Dorsolateral prefrontal cortex (tissue), 122 donors: ENCODE measurements at places on chromosomes 16 and 17. TPM values are rescaled to one million over a fixed set of nuclear protein-coding genes. Genes with fewer than 3 reads are reported as not detected.
A peak's percentile ranks its signal among the peaks of the same experiment; 100 is the strongest.

- DNase-seq, result no peak
Measured at GRCh38 chr17:14712611-14713021, 411.7 kb downstream of the HS3ST3B1 start.

- no peak for DNase-seq
Measured at GRCh38 chr16:30346286-30346685, 8.8 kb downstream of the CD2BP2 start.

DNA sequence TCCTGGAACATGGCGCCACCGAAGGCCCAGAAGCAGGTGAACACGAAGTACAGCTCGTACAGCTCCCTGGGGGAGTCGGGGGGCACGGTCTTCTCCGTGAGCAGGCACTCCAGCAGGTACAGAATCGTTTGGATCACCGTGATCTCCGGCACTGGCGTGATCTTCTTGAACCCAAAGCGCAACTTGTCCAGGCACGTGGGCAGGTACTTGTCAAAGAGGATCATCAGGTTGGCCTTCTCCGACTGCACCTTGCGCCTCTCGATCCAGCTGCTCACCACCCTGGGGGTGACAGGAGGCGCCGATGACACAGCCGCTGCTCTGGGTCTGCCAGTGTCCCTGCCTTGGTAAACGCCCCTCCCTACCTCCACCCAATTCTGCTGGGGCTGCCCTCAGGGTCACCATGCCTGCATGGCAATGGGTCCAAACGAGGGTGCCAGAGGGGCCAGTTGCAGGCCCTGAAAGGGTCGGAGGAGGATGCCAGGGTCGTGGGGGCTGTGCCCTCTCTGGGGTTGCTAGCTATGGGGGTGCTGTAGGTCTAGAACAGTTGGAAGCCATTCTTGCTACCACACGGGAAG lies 90.9 kb downstream of the DNAH17 start:
- no peak for DNase-seq

DNA sequence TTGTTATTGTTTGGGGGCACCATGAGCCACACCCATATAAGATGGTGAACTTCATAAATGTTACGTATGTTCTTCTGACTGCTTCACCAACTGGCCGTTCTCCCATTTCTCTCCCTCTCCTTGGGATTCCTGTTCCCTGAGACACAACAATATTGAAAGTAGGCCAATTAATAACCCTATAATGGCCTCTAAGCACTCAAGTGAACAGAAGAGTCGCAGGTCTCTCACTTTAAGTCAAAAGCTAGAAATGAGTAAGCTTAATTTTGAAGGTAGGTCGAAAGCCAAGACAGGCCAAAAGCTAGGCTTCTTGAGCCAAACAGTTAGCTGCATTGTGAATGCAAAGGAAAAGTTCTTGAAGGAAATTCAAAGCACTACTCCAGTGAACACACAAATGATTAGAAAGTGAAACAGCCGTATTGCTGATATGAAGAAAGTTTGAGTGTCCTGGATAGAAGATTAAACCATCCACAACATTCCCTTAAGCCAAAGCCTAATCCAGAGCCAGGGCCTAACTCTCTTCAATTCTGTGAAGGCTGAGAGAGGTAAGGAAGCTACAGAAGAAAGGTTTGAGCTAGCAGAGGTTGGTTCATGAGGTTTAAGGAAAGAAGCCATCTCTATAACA lies 25.8 kb downstream of the HLF start:
- DNase-seq, result no peak

Gene TP53
- 15.2 TPM for total RNA-seq

- DNase-seq, result no peak
Measured at GRCh38 chr17:66941773-66942450, 22.6 kb upstream of the CACNG4 start.

DNA sequence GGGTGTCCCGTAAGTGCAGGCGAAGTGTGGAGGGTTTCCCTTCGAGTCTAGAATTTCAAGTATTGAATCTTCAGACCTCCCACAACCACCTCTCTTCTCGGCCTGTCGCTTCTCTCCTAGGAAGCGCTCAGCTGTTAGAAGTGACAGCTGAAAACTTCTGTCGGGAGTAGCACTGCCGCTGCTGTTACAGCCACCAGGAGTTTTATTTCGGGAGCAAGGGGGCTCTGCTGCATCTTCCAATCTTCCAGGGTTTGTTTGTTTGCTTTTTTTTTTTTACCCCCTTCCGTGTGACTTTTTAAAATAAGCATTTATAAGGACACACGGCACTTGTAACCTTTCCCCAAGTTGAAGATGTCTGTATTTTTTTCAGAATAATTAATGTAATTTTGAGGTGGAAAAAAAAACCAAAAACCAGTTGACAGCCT lies 767 bp downstream of the RPS6KB1 start:
- no peak for DNase-seq

Gene HOXB9
- not detected for total RNA-seq

Gene SGSH
- 22.0 TPM for total RNA-seq

DNA sequence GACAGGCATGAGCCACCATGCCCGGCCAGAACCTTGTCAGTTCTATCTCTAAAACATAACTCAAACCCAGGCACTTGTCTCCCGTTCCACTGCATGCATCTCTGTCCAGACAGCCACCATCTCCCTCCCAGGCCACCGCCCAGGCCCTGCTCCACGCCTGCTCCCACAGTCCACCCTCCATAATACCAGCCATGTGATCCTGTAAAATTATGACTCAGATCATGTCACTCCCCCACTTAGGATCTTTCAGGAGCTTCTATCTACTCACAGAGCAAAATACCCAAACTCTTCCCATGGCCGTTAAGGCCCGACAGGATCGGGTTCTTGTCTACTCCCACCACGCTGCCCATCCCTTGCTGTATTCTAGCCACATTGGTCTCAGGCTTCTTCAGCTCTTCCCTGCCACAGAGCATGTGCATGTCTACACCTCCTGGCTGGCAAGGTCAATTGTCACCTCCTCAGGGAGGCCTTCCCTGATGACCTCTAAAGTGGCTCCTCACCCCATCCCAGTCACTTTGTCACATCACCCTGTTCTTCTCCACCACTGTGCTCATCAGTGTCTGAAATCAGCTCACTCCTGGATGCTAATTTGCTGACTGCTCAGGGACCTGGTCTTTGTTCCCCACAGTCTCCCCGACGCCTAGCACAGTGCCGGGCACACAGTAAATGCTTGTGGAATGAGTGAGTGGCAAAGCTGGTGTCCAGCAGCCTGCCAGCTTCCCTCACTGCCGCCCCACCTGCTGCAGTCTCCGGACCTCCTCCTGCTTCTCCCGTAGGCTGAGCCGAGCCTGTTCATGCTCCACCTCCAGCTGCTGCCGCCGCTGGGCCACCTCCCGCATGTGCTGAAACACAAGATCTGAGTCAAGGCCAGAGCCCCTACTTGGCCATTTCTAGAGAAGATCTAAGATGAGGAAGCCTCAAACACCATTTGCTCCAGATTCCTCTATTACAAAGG lies 6.7 kb downstream of the TSPOAP1 start:
- peak; percentile 55 for DNase-seq

DNA sequence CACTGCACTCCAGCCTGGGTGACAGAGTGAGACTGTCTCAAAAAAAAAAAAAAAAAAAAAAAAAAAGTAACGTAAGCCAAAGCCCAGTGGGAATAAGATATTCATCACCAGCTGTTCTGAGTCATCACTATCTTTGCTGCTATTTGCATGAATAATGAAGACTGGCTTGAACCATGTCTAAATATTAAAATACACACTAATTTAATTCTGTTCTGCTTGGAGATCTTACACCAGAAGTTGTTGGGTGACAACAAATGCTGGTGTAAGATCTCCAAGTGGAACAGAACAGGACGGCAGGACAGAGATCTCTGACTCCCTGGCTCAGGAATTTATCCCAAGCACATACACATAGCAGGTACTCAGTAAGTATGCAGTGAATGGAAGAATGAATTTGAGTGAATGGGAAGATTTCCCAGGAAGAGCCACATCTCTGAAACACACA lies 19.6 kb downstream of the DNAH17 start:
- DNase-seq, result no peak

DNA sequence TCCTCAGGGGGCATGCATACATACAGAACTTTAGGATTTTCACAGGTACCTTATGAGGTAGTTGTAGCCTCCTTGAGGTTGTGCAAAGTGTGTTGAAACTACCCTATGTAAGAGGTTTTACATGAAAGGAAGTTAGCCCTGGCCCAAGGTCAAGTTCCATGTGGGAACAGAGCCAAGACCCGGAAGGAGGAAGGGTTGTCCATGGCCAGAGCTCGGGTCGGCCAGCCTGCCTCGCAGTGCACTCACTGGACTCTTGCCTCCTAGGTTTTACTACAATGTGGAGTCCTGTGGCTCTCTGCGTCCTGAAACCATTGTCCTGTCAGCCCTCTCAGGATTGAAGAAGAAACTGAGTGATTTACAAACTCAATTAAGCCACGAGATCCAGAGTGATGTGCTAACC lies 8.2 kb downstream of the POLR2C start:
- no peak for DNase-seq

GRCh38 chr17:67582673-67583081 lies 135.1 kb upstream of the NOL11 start:
- no peak for DNase-seq

Gene DHX58
- total RNA-seq, result 25.9 TPM

Gene SLC16A6
- total RNA-seq, result 3.7 TPM

- DNase-seq, result no peak
Measured at GRCh38 chr17:45287526-45288500, 25.9 kb upstream of the SPATA32 start.

DNA sequence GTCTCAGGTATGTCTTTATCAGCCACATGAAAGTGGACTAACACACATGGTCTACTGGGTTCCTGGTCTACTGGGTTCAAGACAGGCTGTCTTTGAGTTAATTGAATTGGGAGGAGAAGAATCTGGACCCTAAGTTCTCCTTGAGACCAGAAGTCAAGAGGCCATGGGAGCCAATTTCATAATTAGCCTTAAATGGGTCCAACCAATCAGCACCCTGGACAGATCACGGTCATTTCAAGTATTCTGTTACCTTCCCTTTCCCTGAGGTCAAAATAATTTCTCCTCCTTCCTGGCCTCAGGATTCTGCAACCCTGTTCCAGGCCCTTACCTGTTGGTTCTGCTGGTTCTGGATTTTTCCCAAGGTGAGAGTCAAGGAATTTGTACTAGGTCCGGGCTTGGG lies 23.8 kb downstream of the OSBPL7 start:
- no peak for DNase-seq

Gene CNGB1
- total RNA-seq, result 10.4 TPM

DNA sequence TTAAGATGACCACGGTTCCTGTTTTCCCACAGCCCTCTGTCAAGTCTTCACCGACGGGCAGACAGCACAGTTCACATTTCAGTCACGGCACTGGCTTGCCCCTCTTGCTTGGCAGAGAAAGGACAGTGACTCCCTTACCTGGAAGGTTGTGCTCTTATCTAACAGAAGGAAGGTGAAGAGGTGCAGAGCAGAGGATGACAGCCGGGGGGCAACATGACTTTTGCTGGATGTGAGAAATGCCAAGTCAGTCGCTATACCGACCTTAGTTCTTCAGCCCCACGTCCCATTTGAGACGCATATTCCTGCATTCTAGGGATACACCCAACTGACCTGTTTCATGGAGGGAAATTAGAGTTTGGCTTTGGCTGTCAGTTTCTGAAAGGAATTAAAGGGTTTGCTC lies 492.3 kb downstream of the NPIPA7 start:
- DNase-seq, result no peak

DNA sequence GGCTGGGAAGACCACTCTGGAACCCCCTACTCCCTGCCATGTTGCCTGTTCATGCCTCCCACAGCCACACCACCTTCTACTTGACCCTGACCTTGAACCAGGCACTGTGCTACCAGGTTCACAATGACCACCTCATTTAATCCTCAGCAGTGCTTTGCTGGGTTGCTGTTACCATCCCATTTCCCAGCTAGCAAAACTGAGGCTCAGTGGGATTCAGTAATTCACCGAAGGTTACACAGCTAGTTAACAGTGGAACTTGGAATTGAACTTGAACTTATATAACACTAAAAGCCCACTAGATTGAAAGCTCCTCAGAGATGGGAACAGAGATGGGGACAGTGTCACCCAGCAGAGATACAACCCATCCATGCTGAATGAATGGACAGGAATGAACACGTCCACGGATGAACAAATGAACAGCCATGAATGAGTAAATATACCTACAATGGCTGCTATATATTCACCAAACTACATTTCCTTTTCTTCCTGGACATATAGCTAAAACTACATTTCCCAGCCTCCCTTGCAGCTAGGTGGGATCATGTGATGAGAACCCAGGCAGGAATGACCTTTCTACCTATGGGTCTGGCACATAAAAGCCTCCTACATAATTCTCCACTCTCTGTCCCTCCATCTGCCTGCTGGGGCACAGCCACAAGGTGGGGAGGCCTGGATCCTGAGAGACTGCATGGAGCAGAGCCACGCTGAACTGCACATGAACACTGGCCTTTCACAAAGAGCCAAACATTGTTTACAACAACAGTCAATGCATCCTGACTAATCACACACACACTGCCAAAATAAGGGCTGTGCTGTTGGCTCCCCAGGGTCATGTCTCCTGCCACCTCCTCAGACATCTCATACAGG lies 94.8 kb downstream of the RMI2 start:
- DNase-seq, result no peak

Gene CFAP52
- 6.9 TPM for total RNA-seq

Gene TLCD3B
- total RNA-seq, result 38.0 TPM

DNA sequence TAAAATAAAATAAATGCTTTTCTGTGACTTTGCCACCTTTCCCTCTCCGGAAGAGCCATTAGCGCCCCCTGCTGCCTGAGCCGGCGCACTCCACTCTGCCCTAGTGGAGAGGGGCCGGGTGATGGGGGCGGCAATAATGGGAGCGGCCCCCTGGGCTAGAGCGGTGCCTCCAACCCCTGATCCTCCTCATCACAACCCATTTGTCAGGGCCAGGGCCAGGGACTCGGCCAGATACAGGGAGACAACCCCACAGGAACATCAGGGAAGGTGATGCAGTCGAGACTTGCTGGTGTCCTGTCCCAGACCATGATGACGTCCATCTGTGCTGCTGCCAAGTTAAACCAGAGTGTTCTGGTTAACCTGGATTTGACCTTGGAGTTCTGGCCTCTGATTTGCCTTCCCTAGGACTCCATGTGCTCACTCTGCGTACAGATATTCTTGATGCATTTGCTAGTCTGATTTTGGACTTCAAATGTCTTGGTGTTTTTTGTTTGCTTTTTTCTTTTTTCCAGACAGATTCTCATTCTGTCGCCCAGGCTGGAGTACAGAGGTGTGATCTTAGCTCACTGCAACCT lies 46.1 kb upstream of the BPTF start:
- no peak for DNase-seq

DNA sequence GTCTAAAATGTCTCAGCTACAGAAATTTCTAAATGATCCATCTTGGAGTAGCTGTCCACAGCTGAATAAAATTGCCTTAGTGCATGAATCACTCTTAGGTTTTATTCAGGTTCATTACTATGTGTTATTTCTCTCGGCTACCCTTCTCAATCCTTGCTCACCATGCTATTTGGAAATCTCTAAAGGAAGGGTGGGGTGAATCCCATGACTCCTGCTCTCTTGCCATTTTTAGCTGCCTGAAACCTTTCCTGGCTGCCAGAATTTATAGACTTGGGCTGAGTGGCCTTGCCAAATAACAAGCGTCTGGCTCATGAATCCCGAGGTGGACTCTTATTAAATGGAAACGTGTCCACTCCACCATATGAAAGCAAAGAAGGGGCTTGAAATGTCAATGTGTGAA lies 936.1 kb upstream of the SOX9 start:
- no peak for DNase-seq

GRCh38 chr16:24045641-24046040 lies 209.9 kb downstream of the PRKCB start:
- DNase-seq, result peak; percentile 31

GRCh38 chr16:19879241-19879792 lies 5.3 kb downstream of the GPRC5B start:
- peak; percentile 66 for DNase-seq

GRCh38 chr17:32120141-32120540 lies 22.2 kb upstream of the RHOT1 start:
- no peak for DNase-seq

- no peak for DNase-seq
Measured at GRCh38 chr17:77611791-77612502, 346.6 kb upstream of the TNRC6C start.

Gene UNC45B
- total RNA-seq, result not detected

Gene FLYWCH1
- total RNA-seq, result 58.8 TPM
